ENCODE measurements at places on chromosomes 16 and 17.
A peak's percentile ranks its signal among the peaks of the same experiment; 100 is the strongest.

DNA sequence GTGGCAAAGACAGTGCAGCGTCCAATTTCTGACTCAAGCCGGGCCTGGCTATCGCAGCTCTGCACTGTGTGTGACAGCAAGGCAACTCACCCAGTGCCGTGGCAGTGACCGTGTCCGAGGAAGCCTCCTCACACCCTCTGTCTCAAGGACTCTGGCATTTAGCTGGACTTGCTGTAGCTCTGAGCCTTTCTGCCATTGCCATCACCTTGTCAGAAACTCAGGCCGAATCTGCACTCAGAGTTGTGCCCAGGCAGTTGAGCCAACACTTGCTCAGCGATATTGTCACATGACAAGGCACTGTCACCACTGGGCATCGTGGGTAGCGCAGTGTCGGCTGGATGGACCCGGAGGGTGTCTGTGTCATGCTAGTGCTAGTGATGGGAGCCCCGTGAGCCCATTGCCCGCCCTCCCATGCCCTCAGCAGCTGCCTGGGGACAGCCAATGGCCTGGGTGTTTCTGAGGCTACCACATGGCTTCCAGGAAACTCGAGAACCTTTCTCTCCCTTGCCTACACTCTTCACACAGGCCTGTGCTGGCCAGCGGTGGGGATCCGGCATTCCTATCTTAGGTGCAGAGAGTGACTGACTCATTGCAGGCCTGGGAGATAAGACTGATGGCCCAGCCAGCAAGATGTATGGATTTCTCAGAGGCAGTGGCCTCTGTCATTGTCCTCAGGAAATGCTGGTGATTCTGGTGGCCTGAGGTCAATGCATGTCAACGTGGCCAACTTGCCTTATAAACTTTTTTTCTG, 22.1 kb upstream of the STH start:
- no peak for DNase-seq

DNA sequence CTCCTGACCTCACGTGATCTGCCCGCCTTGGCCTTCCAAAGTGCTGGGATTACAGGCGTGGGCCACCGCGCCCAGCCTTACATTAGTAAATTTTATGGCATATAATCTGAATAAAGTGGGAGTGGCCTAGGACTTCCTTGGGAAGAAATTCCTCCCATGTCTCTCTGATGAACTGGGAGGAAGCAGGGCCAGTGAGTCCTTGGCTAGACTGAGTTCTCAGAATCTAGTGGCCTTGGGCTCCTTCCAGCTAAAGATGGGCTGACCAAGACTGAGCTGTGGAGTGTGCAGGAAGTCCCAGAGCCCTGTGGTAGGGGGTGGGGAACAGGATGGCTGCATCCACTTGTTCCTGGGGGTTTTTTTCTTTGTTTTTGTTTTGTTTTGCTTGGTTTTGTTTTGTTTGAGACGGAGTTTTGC, 10.0 kb upstream of the NAGLU start:
- no peak for DNase-seq

DNA sequence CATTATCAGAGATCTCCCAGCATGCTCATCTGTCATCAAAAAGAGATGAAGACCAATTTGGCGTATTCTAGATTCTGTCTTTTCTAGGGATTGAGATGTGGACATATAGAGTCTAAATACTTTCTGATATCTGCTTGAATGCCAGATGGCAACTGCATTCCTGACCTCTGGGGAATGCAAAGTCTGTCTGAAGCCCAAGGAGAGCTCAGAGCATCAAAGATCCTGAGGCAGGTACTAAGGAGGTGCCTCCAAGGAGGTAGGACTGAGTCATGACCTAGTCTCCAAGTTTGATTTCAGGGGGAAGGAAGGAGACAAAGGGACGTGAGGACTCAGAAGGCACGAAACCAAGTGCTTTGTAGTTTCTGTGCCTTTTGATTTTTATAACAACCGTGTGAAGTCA, 448.4 kb downstream of the HS3ST3B1 start:
- DNase-seq = no peak

DNA sequence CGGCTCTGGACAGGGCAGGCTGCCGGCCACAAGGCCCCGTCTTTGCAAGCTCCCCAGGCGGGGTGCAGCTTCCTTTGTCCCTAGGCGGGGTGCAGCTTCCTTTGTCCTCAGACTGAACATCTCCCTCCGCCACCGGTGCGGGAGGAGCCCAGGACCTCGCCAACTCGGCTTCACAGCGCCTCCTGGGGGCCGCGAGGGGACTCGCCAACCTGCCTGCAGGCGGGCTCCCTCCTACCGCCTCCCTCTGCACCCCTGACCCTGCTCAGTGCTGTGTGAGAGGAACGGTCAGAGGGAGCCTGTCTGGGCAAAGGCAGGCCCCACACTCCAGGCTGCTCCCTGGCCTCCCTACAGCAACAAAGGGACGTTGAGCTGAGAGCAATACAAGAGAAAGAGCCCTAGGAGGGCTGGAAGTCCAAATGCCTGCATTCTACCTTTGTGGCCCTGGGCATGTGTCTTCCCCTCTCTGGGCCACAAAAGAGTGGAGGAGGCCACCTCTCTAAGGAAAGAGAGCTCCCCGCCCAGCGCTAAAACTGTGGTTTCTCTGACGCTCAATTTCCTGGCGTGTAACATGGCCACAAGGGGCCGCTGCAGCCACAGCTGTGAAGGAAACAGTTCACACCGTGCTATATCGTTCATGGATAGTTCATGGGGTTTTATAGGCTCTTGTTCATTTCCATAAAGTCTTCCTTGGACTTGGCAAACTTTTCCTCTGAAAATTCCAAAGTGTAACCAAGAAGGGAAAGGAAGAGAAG, 20.9 kb upstream of the KRT19 start:
- peak; percentile 89 for DNase-seq

GRCh38 chr16:1942047-1942809, 771 bp downstream of the MSRB1 start:
- DNase-seq = peak; percentile 30

DNA sequence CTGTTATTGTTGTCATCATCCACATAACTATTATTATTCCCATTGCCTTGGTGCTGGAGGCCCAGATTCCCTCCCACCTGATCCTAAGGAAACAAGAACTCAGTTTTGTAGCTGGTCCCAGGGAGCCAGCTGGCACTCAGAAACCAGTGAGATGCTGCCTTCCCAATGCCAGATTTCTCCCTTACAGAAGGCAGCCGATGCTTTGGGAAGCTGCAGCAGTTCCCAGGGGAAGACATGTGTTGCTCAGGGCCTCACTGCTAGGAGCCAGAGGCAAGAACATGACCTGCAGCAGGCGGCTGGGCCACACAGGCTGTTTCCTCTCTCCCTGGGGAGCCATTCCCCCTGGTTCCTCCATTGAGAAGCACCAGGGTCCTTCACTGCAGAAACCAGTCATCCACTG, 59.9 kb upstream of the GRIN2A start:
- no peak for DNase-seq

DNA sequence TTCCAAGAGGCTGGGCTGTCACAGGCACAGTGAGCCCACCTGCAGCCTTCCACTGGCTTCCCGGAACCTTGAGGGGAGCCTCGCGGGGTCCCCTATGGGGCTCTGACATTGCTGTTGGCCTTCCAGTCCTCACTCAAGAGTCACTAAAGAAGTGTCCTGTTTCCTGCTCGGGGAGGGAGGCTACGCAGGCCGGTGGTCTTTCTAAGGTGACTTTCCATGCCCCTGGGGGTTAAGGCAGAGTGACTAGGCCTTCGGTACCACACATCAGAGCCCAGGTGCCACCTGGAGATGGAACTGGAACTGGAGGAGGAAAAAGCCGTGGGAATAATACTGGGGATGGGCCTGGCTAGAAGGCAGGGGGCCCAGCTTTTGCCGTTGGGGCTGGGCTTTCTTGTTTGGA, 72.1 kb downstream of the IL21R start:
- DNase-seq = no peak

DNA sequence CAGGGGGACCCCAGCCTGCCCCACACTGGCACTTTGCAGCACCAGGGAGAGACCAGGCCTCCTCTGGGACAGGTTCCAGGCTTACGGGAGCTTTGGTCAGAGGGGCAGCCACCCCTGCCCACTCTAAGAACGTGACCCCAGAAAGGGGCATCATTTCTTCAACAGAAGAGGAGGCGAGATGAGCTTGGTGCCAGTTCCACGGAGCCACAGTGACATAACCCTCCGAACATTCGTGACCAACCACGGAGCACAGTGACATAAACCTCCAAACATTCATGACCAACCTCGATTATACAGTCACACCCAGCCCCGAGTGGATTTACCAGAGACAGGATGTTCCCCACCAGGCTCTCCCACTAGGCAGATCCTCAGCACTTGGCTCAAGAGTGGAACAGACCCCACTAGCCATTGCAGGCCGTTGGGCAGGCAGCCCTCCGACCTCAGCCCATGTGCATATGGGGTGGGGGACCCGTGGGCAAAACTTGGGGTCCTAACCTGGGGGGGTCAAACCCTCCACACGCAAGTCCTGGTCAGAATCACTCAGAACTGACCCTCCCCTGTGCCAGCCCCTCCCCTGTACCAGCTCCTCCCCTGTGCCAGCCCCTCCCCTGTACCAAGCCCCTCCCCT, 112.9 kb downstream of the METRNL start:
- DNase-seq = peak; percentile 20

GRCh38 chr16:7086822-7087616, 245.6 kb upstream of the RBFOX1 start:
- peak; percentile 90 for DNase-seq

DNA sequence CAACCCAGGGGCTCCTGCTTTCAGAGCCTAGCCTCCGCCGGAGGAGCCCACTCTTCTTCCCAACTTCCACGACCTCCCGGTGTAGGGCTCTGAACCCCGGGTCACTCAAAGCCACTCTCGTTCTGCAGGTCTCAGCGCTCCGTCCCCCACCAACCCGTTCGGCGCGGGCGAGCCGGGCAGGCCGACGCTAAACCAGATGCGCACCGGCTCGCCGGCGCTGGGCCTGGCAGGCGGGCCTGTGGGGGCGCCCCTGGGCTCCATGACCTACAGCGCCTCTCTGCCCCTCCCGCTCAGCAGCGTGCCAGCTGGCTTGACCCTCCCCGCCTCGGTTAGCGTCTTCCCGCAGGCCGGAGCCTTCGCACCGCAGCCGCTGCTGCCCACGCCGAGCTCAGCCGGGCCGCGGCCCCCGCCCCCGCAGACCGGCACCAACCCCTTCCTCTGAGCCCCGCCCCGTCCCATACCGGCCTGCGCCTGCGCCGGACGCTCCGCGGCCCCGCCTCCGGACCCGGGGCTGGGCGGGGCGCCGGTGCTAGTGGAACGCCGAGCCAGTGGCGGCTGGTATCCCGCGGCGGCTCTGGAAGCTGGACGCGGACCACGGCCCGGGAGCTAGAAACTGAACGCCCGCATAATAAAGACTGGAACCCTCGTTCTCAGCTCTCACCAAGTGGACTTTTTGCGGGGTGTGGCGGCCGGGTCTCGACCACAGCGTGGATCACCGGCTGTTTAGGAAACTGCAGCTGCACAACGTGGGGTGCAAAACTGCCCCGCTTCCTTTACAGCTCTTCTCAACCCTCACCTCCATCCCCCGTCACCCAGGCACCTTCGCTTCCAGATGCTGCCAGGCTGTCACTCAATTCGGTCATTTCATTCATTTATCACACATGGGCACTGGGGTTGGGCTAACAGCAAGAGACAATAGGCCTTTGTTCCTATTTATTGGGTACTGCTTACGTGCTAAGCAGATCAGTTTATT, 5.0 kb upstream of the SPATA20 start:
- DNase-seq = peak; percentile 91

- DNase-seq = peak; percentile 6
Measured at GRCh38 chr16:2826591-2827373, 3.3 kb upstream of the ZG16B start.

Data from right hindlimb (tissue), 1 donor.